Stimulated activated CD8-positive, alpha-beta memory T cell treated with anti-CD3 and anti-CD28 coated beads, Interleukin-4, amount 100 ng/mL, for 4 hours (primary cell): ENCODE measurements at places on chromosomes 5 and 9.

- DNase-seq: no peak
Observed at GRCh38 chr9:17986595-17986994, 407.7 kb downstream of the SH3GL2 start.

DNA sequence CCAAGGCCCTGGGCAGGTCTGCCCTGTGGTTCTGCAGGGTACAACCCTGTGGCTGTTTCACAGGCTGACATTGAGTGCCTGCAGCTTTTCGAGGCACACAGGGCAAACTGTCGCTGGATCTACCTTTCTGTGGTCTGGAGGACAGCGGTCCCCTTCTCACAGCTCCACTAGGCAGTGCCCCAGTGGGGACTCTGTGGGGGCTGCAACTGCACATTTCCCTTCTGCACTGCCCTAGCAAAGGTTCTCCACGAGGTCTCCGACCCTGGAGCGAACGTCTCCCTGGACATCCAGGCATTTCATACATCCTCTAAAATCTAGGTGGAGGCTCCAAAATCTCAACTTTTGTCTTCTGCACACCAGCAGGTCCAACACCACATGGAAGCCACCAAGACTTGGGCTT, 1645.2 kb upstream of the CDH6 start:
- DNase-seq: no peak

GRCh38 chr5:152083231-152083630, 158.6 kb upstream of the GLRA1 start:
- DNase-seq: no peak

DNA sequence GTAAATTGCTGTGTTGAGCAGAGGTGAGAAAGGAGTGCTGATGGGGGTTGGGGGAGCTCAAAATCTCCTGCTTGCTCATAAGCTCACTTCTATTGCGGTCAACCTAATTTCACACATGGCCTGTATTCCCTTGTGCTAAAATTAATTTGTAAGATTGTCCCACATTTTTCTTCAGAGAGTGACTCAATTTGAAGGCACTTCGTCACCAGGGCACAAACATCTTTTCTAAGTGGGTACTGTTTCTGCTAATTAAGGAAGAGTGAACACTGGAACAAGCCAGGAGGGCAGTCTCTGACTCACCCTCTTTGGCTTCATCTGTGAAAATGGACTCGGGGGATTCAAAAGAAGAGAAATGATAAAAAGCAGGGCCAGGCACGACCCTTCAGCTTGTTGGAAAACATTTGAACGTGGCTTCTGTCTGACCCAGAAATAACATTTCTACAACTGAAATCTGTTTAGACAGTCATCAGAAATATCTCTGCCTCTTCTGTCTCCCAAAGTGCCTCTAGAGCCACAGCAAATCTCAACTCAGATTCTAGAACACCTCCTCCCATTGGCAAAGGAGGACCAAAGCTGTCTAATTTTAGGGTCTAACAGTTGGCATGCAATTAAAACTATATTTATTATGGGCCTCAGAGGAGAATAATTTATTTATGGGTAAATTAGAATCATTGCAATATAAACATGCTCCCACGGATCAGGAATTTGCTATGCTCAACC, 49.8 kb downstream of the FEM1C start:
- no peak for DNase-seq

DNA sequence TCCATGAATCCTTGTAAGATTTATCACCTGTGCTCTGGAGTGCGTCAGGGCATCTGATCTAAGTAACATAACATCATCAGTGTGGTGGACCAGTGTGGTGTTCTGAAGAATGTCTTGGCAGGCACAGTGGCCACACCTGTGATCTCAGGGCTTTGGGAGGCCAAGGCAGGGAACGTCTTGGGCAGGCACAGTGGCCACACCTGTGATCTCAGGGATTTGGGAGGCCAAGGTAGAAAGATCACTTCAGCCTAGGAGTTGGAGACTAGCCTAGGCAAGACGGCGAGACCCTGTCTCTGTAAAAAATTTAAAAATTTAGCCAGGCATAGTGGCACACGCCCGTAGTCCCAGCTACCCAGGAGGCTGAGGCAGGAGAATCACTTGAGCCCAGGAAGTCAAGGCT, 185.5 kb downstream of the CACNA1B start:
- DNase-seq: no peak

- no peak for DNase-seq
Observed at GRCh38 chr9:68533678-68534077, 7.0 kb downstream of the TMEM252 start.

DNA sequence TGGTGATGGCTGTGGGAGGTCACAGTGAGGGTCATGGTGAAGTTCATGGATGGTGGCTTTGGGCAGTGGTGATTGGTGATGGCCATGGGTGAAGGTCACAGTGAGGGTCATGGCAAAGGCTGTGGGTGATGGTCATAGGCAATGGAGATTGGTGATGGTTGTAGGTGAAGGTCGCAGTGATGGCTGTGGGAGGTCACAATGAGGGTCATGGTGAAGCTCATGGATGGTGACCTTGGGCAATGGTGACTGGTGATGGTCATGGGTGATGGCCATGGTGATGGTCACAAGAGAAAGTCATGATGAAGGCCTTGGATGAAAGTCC, 115.6 kb upstream of the IRX4 start:
- DNase-seq: no peak

- DNase-seq: no peak
Observed at GRCh38 chr5:511476-511875, 12.8 kb downstream of the SLC9A3 start.

DNA sequence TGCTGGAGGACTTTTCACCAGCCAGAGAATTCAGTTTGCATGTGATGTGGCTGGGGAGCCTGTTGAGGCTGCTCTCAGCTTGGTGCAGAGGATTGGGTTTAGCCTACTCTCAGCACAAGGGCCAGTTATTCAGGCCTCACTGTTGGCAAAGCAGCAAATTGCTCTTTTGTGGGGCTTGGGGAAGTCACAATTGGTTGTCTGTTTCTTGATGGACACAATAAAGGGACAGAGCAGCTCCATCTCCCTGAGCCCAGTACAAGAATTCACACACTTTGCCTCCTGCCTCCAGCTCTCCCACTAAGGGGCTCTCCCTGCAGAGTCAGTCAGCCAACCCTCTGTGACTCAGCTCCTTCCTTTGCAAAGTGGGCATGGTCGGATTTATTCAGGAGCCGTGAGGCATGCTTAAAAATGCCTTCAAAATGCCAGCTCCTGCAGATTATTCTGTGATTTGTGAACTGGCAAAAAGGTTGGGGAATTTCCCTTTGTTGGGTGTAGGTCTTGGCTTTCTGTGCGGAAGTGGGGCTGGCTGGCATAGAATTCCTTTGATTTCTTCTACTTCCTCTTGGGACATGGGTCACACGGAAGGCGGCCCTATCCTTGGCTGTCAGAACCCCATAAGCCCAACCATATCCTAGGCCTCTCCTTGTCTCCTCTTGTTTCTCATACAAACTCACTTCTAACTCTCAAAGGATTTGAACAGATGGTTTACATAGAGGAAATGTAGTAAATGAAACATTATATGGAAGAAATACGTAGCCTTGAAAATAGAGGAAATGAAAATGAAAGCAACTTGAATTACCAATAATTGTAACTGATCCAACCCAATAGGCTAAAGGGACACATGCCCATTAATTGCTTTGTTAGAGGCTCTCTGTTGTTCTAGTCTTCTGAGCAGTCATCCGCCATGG, 118.7 kb upstream of the CD180 start:
- DNase-seq: no peak

DNA sequence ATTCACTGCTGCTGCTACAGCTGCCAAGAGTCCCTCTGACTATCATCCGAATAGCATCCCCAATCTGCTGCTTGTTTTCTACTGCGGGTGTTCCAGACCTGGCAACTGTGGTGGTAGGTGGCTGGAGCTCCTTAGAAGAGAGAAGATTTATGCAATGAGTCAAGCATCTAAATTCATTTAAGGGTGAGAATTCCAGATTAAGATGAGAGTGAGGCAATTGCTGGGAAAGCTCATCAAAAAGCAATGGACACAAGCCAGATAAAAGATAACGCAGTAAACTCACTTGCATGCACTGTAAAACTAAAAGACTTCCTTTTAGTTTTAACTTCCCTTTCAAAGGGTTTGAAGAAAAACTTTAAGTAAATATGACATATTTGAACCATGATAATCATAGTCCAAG, 3.9 kb downstream of the PLK2 start:
- DNase-seq: no peak

DNA sequence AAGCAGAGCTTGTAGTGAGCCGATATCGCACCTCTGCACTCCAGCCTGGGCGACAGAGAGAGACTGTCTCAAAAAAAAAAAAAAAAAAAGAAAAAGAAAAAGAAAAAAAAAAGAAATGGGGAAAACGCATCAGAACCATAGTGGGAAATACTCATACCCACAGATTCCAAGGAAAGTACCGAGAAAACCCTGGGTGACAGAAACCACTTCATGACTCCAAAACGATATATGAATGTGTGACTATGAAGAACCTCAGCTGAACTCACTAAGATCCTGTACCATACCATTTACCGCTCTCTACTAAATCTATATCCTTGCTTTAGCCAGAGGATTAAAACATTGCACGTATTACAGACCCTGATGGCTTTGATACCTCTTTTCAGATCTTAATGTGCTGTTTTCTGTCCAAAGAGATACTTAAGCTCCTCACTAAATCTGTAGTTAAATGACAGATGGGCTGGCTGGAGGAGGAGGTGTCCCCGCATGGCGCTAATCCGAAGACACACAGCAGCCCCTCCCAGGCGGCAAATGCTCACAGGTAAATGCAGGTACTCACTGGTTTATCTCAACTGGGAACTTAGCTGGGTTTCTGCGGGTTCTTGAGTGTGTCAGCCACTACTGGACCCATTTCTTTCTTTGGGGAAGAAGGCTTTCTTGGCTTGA, 2.8 kb downstream of the LPCAT1 start:
- no peak for DNase-seq

GRCh38 chr5:106699796-106700195, 970.9 kb downstream of the EFNA5 start:
- DNase-seq: no peak

GRCh38 chr5:157486221-157486681, 26.2 kb downstream of the NIPAL4 start:
- DNase-seq: no peak

DNA sequence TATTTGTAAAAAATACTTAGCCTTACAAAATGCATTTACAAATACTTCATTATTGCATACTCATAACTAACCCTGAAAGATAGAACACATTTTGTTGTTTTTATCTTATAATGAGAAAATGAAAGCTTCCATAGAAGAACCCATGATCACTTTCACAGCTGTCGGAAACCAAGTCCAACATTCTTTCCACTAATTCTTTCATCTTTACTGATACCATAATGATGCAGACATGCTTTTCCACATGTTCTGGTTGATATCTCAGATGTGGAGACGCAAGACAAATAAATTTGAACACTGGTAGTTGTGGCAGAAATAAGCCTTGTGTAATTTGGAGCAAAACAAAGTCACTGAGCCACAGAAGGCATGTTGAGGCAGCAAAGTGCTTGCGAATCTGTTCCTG, 136.0 kb downstream of the FBXO4 start:
- no peak for DNase-seq

DNA sequence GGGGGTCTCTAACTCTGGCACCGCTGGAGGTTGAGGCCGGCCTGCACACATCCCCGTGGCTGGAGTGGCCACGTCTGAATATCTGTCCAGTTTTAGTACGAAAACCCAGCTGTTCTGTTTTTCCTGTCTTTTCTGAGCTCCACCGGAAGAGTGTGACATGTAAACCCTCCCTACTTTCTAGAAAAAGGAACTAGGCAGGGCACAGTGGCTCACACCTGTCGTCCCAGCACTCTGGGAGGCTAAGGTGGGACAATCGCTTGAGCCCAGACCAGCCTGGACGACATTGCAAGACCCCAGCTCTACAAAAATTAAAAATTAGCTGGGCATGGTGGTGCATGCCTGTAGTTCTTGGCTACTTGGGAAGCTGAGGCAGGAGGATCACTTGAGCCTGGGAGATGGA, 8.2 kb upstream of the PHYKPL start:
- no peak for DNase-seq
